ENCODE measurements at places on chromosomes 5 and 9.

DNA sequence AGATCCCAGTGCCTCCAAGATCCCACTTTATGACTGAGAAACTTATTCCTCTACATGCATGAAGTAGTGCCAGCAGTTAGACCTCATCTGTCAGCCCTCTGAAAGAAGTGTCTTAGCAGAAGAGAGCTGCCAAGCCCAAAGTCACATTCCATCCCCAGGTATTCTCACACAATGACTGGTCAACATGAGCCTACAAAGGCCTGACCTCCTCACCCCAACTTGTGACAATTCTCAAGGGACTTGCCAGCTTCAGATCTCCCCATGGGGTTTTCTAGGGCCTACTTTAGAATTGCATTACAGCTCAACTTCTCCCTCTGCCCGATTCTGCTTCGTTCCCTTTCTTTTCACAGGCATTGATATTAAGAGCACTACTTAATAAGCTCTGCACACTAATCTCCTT is 393.8 kb upstream of the SLC30A5 start:
- no peak for DNase-seq

- DNase-seq, result no peak
Observed at GRCh38 chr9:84027201-84027600, 46.6 kb downstream of the RMI1 start.

- no peak for DNase-seq
Observed at GRCh38 chr9:117704597-117704996, 394 bp downstream of the TLR4 start.

- DNase-seq, result no peak
Observed at GRCh38 chr5:81246697-81247096, 13.6 kb downstream of the CKMT2 start.

DNA sequence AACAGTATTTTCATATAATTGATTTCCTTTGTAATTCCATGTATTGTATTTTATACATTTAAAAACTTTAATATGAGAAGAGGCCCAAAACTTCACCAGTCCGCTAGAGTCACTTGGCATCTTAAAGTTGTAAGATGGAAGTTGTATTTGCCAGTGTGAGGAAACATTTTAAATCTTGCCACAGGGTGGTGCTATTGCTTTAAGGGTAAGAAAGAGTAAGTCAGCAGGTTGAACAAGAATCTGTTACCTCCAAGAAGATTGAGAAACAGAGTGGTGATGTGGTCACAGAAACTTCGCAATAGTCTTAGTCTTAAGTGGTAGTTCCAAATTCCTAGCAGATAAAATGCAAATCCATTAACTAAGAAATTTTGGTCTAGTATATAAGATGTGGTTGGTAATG is 39.8 kb upstream of the RANBP6 start:
- peak; percentile 14 for DNase-seq

- DNase-seq, result no peak
Observed at GRCh38 chr9:22008384-22008716, 755 bp downstream of the CDKN2B start.

DNA sequence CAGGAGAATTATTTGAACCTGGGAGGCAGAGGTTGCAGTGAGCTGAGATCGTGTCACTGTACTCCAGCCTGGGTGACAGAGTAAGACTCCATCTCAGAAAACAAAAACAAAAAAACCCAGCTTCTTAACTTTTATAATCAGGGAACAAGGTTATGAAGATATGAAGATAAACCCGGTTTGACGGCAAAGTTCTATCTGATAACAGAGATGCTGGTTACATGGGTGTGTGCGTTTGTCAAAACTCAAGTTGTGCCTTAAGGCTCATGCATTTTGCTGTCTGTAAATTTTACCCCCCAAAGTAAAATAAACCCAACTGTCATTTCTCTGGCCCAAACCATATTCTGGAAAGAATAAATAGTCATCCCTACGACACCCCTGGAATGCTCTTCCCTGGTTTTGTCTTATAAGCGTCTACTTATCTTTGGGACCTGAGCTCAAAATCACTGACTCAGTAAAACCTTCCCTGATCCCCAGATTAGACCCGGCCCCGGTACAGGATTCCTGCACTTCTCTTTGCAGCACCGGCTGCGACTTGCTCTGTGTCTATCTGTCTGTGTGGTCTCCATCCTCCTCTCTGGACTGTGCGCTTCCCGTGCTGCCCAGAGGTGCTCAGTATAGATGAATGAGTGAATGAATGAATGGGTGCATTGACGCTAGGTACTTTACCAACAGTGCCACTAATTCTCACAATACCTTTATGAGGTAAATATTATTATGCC is 172.2 kb downstream of the DAB2IP start:
- DNase-seq, result no peak

DNA sequence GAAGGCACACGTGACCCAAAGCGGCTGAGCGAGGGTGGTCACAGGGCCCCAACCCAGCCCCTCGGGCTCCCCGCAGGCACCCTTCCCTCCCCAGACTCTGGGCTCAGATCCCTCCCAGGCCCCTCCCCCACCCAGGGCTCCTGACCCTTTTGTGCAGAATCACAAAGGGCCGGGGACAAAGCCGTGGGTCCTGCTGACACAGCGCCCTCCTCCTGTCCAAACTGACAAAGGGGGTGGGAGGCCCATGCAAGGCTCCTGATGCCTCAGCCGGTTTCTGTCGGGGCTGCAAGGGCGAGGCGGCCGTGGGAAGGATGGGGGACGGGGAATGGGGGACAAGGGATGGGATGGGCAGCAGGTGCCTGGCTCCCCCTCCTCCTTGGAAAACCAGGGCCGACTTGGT is 43.5 kb upstream of the UBAC1 start:
- no peak for DNase-seq

GRCh38 chr5:27963050-27963783 is 924.8 kb upstream of the CDH9 start:
- no peak for DNase-seq

GRCh38 chr5:31197183-31197582 is 3.7 kb downstream of the CDH6 start:
- no peak for DNase-seq

- no peak for DNase-seq
Observed at GRCh38 chr5:12242950-12243888, 339.0 kb upstream of the CTNND2 start.

GRCh38 chr9:128020692-128021091 is 39.9 kb upstream of the EEIG1 start:
- DNase-seq, result no peak

DNA sequence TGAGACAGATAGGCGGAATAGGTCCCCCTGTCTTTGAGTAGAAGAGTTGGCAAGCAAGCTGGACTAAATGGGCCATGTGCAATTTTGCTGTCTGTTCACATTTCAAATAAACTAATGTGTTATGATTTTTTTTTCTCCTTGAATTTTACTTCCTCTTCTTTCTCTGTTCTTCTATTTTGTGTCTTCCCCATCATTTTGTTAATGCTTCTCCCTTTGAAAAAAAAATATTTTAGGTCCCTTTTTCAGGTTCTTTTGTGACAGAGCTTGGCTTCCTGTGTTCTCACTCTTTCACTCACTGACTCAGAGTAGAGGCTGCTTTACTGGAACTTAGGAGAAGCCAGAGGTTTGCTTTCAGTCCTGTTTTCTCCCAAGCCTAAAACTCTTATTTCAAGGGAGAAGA is 48.1 kb downstream of the PTCD2 start:
- no peak for DNase-seq

- no peak for DNase-seq
Observed at GRCh38 chr5:32865475-32865874, 154.4 kb downstream of the NPR3 start.

DNA sequence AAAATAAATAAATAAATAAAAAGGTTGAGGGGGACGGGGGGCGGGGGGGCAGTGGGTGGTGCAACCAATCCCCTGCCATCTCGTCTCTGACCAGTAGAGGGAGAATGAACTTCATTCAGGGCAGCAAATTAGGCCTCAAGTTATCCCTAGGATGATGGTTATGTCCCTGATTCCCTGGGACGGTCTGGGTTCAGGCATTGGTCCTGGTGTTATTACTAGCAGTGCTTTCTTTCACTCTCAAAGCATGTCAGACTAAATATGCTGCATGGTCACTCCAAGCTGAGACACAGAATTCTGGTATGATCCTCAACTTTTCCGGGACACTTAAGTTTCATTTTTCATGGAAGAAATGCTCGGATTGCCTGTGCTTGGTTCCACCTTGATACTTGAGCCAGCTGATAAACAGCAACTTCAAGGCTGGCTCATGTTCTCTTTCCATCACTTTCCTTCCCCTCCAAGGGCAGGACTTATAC is 59.4 kb downstream of the DAP start:
- no peak for DNase-seq

- no peak for DNase-seq
Observed at GRCh38 chr5:60262576-60263295, 369.2 kb upstream of the PDE4D start.

- DNase-seq, result no peak
Observed at GRCh38 chr5:74493411-74493810, 147.1 kb downstream of the ENC1 start.

- DNase-seq, result no peak
Observed at GRCh38 chr5:170389550-170389892, 354 bp upstream of the KCNMB1 start.

DNA sequence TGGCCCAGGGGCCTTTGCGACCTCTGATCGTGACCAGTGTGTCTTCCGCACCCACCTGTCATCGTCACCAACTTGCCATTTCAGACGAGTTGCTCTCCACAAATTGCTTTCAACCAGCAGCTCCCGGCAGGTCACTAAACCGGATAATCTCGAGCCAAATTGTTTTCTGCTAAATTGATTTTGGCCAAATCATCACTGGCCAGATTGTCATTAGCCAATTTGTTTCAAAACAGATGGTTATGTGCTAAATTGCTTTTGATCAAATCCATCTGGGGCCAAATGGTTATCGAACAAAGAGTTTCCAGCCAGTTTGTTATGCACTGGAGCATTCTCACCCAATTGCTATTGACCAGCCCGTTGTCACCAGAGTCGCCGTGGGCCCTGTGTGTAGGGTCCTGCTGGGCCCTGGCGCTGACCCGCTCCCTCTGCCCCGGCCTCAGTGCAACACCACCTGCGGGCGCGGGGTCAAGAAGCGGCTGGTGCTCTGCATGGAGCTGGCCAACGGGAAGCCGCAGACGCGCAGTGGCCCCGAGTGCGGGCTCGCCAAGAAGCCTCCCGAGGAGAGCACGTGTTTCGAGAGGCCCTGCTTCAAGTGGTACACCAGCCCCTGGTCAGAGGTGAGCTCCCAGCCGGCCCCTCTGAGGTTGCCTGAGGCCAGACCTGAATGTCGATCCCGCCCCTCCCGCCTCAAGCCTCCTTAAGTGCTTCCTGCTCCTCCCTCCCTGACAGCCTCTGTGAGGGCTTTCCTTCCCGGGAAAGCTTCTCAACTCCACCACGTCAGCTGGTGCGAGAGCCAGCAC is 35.6 kb downstream of the ADAMTSL2 start:
- DNase-seq, result peak; percentile 37

DNA sequence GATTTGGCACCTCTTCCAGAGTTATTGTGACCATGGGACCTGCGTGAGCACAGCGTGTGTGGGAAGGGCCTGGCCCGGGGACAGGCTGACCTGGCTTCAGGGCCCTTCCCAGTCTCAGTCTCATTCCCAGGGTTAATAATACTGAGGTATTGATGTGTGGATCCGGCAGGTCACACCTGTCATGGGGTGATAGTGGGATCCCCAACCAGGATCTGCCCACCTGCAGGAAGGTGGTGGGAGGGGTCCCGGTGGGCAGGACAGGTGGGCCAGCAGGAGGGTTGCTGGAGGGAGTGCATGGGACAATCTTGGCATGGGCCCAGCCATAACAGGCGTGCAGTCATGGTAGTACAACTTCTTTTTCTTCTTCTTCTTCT is 55.4 kb downstream of the COL15A1 start:
- no peak for DNase-seq

DNA sequence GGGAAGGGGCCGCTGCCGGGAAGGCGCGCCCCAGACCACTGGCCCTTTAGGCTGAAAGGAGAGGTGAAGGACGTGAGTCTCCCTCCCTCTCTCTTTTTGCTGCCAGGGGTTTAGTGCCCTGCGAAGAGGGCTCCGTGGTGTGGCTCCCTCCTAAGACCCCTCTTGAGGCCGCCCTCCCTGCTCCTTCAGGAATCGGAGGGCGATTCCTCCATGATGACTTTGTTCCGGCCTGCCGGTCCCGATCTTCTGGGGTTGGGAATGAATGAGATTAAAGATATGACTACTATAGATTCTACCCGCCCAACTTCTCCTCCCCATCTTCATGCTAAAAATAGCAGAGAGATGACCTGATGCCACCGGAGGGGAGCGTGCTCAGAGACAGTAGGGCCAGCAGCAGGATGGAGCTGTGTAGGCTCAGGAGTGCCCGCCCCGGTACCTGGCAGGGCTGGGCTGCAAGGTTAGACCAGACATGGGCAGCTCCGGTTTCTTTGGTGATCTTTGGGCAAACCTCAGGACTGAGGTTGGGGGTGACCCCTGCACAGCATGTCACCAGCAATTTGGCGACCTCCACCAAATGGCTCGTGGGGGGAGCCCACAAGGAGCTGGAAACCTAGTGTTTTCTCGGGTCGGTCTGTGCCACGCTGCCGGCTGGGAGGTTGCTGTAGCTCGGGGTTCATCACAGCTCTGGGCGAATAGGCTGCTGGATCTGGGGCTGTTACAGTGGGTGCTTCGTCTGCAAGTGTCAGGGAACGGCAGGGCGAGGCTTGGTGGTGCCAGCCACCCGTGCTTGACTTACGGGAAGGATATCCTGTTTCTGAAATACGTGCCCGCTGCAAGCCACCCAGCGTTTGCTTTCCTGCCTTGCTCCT is 1.7 kb downstream of the OLFM1 start:
- DNase-seq, result no peak

GRCh38 chr9:95373069-95373681 is 55.7 kb upstream of the FANCC start:
- DNase-seq, result peak; percentile 79

DNA sequence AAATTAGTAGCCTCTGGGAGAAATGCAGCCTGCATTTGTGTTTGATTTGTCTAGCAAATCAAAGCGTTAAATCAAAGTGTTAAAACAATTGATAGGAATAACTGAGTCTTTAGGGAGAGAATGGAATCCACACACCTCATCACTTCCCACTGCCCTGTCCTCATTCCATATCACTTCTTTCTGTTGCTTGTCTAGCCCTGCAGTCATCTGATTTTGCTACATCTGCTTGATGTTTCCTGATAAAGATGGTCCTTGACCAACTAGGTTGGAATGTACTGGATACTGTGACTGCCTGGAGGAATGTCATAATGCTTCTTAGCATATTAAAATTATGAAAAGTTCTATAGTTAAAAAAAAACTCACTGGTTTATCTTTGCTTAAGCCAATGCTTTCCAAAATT is 119.9 kb downstream of the DOCK2 start:
- DNase-seq, result no peak

DNA sequence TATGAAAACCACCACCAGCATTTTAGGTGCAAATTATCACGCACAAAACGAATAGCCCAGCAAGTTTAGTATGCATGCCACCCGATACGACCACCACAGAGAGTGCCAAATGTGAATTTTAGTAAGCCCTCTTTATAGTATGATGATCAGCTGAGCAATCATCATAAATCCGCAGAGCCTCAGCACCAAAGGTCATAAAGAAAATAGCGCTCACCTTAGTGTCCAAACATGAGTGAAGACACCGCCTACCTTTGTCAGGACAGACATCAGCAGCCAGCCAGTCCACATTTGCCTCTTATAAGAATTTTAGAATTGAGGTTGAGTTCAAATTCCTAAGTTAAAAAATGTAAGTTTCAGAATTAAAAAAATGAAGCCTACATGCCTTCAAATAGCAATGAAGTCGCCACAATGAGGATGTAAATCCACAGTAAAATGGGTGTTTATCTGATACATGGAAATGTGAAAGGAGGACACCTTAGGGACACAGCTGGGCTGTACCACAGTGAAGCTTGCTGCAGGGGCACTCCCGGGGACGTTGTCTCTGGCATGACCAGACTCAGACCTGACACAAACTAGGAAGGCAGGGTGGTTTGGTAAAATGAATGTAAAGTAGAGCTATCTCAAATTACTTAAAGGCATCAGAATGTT is 149.0 kb downstream of the AUH start:
- DNase-seq, result no peak

- no peak for DNase-seq
Observed at GRCh38 chr9:124040935-124041816, 29.6 kb downstream of the LHX2 start.
